ENCODE measurements at places on chromosomes 2 and 18.

- DNase-seq, result no peak
Measured at GRCh38 chr2:8309131-8309530, 372.7 kb upstream of the ID2 start.

DNA sequence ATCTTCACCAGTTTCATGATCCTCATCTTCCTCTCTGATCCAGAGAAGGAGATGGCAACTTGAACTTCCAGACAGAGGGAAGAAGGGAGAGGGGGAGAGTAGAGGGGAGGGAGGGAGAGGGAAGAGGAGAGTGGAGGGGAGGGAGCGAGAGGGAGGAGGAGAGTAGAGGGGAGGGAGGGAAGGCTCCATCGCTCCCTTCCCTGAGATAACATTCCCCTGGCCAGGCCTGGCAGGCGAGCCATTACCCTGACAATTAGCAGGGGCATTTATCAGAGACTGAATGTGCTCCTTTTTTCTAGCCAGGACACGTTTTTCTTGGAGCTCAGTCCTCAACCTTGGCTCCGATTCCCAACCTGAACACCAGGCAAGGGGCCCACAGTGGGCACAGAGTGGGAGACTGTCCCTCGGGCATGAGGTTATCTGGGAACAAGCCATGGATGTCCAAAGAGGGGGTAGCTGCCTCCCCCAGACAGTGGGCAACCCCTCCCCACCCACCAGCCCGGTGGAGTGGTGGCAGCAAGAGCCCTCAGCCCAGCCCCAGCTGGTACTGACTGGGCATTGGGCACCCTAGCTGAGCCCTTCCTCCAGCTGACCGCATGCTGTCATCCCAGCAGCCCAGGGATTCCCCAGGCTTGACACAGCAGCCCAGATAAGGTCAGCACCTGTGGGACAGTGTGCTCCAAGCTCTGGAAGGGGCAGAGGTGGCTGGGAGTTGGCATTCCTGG lies 81.8 kb downstream of the TNS1 start:
- no peak for DNase-seq

GRCh38 chr2:213243189-213244044 lies 40.8 kb upstream of the SPAG16 start:
- no peak for DNase-seq

- no peak for DNase-seq
Measured at GRCh38 chr2:232323328-232323650, 55.3 kb upstream of the ALPP start.

- DNase-seq, result no peak
Measured at GRCh38 chr2:16251511-16252225, 311.3 kb downstream of the MYCN start.

- DNase-seq, result no peak
Measured at GRCh38 chr2:156192468-156192867, 140.1 kb downstream of the NR4A2 start.

DNA sequence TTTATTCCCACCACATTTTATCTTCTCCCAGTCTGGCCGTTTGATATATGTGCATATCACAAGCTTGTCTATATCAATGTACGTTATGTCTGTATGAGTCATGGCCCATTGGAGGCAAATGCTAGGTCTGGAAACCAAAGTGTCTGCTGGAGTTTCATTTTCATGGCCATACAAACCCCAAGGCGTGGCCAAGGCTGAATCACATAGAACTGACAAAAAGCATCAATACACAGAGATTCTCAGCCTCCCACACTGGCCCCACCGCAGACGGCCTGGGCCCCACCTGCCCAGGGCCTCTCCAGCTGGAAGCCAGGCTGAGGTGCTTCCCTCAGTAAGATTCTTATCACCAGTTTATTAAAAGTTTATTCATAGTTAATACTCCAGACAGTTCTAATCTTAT lies 40.5 kb upstream of the SALL3 start:
- no peak for DNase-seq

GRCh38 chr2:196173505-196173904 lies 2.1 kb upstream of the STK17B start:
- DNase-seq, result no peak

DNA sequence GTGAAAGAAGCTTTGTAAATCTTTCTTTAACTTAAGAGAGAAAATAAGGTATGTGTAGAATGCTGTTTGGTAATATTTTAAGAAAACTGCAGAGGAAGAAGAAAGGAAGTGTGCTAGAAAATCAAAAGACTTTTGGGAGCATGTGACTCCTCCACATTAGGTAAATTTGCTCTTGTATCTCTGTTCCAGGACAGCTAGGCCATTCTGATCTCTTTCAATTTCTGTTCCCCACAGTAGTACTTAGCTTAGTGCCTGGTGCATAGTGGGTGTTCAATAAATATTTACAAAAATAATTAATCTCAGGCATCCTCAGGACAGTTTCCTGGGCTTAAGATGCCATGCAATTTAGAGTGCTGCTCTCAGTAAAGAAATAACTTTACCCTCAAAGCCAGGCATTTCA lies 105.0 kb downstream of the GPD2 start:
- no peak for DNase-seq

- DNase-seq, result no peak
Measured at GRCh38 chr2:234249873-234250272, 199.4 kb downstream of the SPP2 start.

- DNase-seq, result no peak
Measured at GRCh38 chr2:213248637-213249036, 35.6 kb upstream of the SPAG16 start.

DNA sequence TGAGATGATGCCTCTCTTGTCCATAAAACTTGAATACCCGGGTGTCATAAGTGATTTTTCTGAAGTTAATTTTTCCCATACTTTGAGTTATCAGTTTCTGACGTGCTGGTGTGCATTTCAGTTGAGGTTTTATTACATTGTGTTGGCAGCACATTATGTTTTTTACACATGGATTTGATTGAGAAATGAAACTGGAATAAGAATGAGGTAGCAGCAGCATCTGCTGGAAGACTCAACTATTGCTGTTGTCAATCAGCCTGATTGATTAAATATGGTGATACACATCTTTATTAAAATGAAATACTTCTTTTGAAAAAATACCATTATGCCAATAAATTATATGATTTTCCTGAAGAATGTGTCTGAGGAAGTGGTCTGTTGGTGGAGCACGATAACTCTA lies 60.5 kb downstream of the INSIG2 start:
- no peak for DNase-seq

- no peak for DNase-seq
Measured at GRCh38 chr2:55707751-55708150, 14.1 kb upstream of the PNPT1 start.

GRCh38 chr18:3256693-3257626 lies 5.0 kb upstream of the MYL12B start:
- DNase-seq, result no peak

DNA sequence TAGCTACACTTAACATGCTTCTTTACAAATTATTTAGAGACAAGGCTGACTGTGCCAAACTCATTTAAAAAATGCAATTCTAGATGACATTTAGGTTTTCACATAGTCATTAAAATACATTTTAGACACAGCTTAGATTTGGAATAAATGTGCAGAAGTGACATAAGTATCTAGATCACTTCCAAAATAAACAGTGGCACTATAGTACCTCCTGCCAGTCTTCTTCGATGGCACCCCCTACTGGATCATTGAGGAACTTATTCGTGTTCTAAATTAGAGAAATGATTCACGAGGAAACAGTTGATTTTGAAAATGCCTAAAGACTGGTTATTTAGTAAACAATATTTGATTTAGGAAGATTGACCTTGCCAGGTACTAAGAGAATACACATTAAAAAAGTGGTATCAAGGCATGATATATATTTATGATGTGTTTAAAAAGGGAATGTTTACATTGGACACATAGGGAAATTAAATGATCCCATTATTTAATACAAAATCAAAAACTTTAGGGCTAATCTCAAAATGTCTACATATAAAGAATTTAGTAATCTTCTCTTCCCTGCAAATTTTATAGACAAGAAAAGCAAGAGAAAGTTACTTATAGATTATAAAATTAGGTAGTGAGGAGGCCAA lies 323.9 kb downstream of the XIRP2 start:
- no peak for DNase-seq

DNA sequence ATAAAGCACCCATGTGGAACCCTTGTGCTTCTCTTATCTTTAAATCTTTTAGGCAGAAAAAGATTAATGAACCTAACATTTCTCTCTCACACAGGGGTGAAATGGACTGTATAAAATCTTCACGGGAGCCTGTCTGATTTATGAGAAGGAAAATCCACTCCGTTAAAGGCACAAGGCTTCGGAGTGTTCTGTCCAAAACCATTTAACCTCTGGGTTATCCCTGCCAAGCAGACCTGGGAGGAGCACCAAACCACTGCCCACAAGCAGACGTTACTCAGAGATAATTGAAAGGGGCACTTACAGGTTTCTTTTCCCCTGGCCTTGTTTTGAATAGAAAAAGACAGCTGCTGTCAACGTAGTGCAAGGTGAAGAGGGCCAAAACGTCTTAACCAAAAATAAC lies 184.4 kb upstream of the DOK6 start:
- no peak for DNase-seq

DNA sequence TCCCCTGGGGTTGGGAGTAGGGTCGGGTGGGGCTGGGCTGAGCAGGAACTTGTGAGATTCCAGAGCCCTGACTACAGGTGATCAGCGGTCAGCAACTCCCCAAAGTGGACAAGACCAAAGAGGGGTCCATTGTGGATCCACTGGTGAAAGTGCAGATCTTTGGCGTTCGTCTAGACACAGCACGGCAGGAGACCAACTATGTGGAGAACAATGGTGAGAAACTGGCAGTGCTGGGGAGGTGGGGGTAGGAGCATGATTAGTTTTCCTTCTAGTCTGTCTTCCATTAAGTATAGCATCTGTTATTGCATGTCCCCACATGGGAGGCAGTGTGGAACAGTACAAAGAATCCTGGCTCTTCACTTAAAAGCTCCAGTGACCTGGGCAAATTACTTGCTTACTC lies 23.7 kb downstream of the ZNF142 start:
- no peak for DNase-seq

DNA sequence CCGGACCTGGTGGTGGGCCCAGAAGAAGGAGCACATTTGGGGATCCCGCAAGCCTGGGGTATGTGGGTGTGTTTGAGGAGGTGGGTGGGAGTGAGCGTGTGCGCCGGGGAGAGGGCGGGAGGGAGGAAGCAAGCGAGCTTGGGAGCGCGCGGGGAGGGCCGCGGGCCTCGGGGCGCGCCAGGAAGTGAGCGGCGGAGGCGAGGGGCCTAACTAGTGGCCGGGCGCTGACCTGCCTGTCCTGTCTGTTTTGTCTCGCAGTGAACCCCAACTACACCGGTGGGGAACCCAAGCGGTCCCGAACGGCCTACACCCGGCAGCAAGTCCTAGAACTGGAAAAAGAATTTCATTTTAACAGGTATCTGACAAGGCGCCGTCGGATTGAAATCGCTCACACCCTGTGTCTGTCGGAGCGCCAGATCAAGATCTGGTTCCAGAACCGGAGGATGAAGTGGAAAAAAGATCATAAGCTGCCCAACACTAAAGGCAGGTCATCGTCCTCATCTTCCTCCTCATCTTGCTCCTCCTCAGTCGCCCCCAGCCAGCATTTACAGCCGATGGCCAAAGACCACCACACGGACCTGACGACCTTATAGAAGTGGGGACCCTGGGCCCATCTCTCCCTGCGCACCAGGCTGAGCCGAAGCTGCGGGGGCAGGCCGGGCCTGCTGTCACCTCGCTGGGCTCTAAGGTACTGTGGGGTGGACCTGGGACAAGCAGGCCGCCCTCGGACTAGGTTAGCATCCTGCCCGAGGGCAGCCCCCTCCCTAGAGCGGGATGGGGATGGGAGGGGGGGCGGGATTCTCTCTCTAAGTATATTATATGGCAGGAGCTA lies 1.2 kb downstream of the HOXD4 start:
- DNase-seq, result no peak

- DNase-seq, result no peak
Measured at GRCh38 chr2:176414641-176415040, 145.4 kb downstream of the MTX2 start.

GRCh38 chr2:182717816-182718215 lies 1.8 kb downstream of the DNAJC10 start:
- no peak for DNase-seq

- no peak for DNase-seq
Measured at GRCh38 chr2:133654949-133655348, 86.7 kb upstream of the NCKAP5 start.

DNA sequence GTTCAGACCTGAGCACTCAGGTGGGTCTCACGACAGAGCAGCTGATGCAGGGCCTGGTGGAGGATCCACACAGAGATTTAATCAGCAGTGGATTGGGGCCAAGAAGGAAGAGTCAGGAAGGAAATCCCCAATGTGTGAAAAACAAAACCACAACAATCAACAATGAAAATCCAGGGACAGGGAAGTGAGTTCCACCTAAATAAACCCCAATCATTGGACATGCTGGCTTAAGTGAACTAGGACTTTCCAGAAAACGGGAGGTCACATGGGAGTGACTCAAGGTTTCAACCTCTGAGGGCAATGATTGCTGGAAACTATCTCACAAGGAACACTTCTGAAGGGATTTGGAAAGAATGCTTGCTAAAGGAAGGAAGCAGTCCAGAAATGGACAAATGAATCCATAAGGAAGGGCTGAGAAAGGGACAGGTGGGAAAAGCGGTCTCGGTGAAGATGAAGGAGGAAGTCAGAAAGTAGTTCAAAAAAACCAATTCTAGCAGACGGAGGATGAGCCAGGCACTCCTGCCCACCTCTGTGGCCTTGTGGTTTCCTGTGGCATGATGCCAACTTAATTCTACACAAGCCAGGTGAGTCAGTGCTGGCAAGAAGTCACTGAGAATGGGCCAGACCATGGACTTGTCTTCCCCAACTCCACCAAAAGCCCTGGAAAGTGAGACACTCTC lies 15.4 kb upstream of the XDH start:
- no peak for DNase-seq

GRCh38 chr2:224034017-224034416 lies 5.1 kb downstream of the SERPINE2 start:
- no peak for DNase-seq

DNA sequence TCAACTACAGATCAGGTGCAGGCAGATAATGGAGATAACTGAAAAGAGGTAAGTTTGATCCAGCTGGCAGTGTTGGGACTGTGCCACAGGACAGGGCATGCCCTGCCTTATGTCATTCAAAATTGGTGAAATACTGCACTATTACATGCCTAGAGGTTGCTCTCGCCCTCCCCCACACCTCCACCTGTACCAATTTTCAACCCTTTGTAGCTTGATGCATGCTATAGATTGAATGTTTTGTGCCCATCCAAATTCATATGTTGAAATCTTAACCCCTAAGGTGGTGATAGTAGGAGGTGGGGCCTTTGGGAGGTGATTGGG lies 72.1 kb upstream of the LYPD6B start:
- DNase-seq, result no peak

DNA sequence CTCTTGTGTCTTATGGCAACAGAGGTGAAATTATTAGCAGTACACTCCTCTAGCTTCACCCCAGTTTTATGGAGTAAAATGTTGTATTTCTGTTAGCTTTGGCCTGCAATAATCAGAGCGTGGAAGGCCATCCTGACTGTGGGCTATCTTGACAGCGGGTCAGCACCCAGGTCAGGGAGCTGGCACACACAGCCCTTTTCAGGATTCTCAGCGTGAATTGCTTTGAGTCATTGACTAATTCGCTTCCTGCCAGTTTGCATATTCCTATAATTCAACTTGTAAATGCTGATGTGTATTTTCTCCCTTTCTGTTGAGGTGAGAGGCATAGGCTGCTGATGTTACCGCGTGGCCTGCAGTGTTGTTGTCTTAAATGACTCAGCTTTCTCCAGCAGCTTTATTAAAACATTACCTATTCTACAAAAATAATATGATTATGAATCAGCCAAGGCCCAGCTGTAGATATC lies 109.6 kb upstream of the EML6 start:
- DNase-seq, result no peak

GRCh38 chr2:111701266-111701665 lies 182.7 kb downstream of the ANAPC1 start:
- DNase-seq, result no peak

- no peak for DNase-seq
Measured at GRCh38 chr2:66697366-66697765, 262.4 kb downstream of the MEIS1 start.
